A172 (cell line): ENCODE measurements at places on chromosomes 16 and 17.

- DNase-seq: peak; percentile 44
These were observed 394.7 kb downstream of the SOX9 start for GRCh38 chr17:72515291-72516065.

GRCh38 chr17:17098551-17099179 lies 56.4 kb downstream of the MPRIP start:
- no peak for DNase-seq

GRCh38 chr17:75506888-75507287 lies 8.4 kb downstream of the CASKIN2 start:
- no peak for DNase-seq

DNA sequence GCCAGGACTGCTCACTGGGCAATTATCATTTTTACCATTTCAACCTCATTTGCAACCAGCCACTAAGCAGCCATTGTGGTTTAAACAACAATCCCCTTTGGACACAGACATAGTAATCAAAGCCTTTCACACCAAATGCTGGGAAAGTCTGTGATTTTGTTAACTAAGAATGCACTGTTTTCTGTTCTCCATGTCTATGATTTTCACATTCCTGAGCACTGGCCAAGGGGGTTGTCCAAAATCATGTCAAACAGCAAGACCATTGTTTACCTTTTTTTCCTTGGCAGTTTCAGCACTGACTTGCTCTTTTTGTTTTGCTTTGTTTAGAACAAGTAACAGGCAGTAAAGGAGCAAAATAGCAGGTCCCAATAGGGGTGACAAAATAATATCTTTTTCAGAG lies 106.3 kb upstream of the SIAH1 start:
- DNase-seq: no peak
